ENCODE measurements at places on chromosomes 6 and 20.

- no peak for ATAC-seq
These were observed 152.2 kb upstream of the EXOC2 start for GRCh38 chr6:845101-845500.

DNA sequence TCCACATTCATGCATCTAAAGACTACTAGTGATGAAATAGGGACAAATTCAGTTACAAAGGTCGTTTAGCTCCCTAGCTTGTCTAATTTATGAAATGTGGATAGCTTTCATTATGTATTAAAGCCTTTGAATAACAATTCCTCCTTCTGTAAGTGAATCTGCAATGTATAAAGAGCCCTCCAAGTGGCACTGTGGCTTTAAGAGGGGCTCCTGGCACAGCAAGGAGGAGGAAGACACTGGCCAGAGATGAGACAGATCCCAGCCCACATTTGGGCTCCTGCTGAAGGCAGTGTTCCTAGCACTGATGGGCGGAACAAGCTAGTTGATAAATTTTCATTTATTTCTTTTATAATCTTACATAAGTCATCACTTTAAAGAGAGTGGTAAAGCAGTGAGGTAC is 17.6 kb upstream of the FUCA2 start:
- no peak for ATAC-seq

DNA sequence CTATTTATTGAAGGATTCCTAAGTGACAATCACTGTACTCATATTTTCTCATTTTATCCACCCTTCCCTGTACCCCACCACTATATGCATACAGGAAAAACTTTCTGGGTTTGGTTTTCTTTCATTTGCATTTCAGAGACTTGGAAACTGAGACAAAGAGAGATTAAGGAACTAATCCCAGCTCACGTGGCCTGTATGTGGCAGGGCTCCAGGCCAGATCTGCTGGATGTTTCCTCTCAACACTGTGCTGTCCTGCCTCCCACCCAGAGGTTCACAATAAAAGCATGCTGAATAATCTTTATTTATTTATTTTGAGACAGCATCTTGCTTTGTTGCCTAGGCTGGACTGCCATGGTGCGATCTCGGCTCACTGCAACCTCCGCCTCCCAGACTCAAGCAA is 50.2 kb downstream of the CEP162 start:
- ATAC-seq = no peak

- ATAC-seq = no peak
These were observed 14.9 kb downstream of the TREML2 start for GRCh38 chr6:41186031-41186562.

DNA sequence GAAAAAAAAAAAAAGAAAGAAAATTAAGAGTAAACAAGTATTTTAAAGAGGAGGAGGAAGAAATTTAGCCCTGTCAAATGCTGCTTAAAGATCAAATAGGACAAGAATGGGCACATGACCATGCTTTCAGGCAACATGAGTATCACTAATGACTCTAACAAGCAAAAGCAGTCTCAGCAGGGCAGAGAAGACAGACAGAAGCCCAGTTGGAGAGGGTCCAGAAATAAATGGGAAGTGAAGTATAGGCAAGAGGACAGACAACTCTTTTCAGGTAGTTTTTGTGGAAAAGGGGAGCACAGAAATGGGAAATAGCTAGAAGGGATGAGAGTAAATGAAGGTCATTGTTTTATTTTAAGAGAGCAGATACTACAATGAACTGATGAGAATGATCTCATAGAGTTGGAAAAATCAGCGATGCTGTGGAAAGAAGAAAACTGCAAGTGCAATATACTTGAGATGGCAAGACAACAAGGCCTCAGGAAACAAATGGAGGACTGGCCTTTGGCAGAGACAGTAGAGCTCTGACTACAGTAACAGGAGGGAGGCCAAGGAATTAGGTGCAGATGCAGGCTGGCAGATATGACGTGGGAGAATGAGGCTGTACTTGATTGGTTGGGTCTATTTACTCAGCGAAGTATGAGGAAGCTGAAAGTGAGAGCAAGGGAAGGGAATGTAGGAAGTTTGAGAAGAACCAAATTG is 40.3 kb downstream of the KIF6 start:
- ATAC-seq = no peak

- no peak for ATAC-seq
These were observed 41.5 kb downstream of the DSE start for GRCh38 chr6:116412270-116412669.

GRCh38 chr6:1315201-1315559 is 3.3 kb downstream of the FOXQ1 start:
- no peak for ATAC-seq

DNA sequence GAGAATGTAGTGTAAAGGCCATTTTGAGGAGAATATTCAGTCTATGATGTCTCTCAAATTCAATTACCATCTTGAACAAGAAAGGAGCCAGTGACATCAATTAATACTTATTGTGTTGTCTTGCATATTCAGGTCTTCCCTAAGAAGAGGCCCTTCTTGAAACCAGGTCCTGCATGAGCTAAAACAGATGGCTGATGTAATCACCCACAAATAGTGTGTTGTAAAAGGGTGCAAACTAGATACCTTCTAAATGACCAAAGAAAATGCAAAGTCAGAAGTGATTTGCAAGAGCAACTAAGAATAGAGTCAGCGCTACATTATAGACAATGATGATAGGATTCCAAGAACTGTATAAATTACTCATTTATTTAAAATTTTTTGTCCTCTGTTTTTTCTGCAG is 97.0 kb downstream of the BTBD3 start:
- ATAC-seq = no peak

DNA sequence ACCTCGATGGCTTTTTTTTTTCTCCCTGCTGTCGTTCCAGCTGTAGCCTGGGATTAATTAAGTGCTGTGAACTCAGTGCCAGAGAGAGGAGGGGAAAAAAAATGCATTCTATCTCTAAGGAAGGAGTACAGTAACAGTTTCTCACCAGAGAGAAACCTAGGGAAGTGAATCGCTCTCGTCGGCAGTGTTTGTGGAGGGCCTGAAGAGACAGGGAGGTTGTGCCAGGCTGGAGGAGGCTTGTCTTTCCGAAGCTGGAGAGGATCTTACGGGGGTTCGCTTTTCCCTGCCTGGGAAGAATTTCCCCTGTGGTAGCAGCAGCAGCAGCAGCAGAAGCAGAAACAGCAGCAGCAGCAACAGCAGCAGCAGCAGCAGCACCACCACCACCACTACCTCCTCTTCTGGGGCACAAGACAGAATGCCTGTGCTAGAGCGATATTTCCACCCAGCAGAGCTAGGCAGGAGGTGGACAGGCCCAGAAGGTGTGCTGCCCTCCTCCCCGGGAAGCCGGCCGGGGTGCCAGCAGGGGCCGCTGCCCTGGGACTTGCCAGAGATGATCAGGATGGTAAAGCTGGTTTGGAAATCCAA is 186.5 kb downstream of the PDE7B start:
- no peak for ATAC-seq

GRCh38 chr6:126361832-126362440 is 22.0 kb downstream of the CENPW start:
- ATAC-seq = no peak

GRCh38 chr20:697826-698225 is 22.2 kb upstream of the SCRT2 start:
- ATAC-seq = no peak

DNA sequence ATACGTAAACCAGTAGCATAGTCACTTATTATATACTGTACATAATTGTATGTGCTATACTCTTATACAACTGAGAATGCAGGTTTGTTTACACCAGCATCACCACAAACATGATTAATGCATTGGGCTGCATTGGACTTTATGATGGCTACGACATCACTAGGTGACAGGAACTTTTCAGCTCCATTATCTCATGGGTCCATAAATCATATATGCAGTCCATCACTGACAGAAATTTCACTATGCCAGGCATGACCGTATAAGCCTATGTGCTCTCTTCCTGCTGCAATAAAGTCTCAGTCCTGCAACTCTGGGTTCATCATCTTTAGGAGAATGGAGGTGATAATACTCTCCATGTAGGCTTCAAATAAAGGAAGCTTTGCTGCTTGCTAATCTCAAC is 45.4 kb downstream of the ALDH5A1 start:
- ATAC-seq = no peak

GRCh38 chr6:135043364-135043763 is 11.3 kb downstream of the HBS1L start:
- no peak for ATAC-seq

DNA sequence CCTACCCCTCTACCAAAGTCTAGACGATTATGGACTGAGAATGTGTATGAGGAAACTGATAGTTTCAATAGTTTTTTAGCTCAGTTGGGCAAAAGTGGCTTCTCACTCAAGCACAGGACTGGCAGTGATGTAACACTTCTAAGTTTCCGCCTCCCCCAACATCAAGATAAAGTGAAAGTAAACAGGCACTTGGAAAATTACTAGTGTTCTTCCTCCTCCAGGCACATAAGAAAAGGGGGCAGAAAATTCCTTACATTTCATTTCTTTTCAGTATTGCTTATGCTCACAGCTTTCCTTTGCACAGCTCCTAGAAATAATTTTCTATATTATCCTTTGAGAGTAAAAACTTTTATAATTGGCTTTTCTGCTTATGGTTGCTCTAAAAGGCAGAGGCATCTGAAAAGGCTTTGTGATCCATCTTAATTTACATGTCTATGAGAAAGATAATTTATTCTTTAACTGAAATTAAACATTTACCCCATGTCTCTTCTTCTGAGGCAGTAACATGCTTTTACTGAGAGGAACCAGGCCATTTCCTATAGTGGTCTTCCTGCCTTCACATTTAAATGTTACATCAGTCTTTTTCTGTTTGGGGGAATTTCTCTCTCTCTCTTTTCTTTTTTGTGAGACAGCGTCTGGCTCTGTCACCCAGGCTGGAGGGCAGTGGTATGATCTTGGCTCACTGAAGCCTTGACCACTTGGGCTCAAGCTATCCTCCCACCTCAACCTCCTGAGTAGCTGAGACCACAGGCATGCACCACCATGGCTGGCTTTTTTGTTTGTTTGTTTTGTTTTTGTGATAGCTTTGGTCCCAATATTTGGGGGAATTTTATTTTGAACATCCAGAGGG is 65.0 kb upstream of the EEF1A1 start:
- peak; percentile 74 for ATAC-seq

DNA sequence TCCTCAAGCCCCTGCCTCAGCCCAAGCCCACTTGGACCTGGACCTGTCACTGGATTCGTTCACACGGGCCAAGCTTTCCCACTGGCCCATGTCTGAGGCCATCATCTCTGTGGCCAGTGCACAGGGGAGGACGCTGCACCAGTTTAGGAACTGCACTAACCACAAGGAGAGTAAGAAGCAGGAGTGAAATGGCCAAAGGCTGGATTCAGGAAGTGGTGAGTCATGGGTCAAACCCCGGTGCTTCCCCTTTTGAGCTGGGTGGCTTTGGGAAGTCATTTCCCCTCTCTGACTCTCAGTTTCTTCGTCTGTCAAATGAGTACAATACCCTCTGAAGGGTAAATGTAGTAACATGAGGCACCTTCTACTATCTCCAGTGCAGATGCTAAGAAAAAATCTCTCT is 87.9 kb downstream of the CD40 start:
- no peak for ATAC-seq

Data from activated CD4-positive, CD25-positive, alpha-beta regulatory T cell treated with anti-CD3 and anti-CD28 coated beads, Interleukin-2, amount 50 U/mL, for 24 hours (primary cell).